ENCODE measurements at places on chromosomes 4 and X.

- no peak for DNase-seq
- H3K4me1 ChIP-seq = peaks cover 9% of the 10 kb centered on the region
- no peak overlapping the region for H3K4me3 ChIP-seq
- H3K27ac ChIP-seq = no peak overlapping the region
- no peaks in the 10 kb centered on the region for H3K36me3 ChIP-seq
These were observed 26.0 kb downstream of the PPEF2 start for GRCh38 chr4:75876218-75876617.

DNA sequence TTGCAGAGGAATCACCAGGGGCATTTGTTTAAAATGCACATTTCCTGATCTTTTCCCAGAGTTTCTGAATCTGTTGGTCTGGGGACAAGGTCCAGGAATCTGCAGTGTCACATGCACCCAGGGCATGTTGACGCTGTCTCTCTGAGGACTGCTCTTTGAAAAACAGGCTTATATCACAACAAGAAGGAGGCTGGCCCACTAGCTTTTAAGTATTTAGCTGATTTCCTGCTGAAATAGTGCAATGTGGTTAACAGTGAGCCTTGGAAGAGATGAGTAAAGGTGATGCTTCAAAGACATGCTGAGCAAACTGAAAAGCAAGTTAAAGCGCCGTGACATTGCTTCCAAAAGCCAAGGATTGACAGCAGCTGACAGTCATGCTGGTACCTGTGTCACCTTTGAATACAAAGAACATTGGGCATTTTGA lies 18.6 kb upstream of the SEPSECS start:
- H3K4me1 ChIP-seq = no peaks in the 10 kb centered on the region
- H3K36me3 ChIP-seq = no peaks in the 10 kb centered on the region

DNA sequence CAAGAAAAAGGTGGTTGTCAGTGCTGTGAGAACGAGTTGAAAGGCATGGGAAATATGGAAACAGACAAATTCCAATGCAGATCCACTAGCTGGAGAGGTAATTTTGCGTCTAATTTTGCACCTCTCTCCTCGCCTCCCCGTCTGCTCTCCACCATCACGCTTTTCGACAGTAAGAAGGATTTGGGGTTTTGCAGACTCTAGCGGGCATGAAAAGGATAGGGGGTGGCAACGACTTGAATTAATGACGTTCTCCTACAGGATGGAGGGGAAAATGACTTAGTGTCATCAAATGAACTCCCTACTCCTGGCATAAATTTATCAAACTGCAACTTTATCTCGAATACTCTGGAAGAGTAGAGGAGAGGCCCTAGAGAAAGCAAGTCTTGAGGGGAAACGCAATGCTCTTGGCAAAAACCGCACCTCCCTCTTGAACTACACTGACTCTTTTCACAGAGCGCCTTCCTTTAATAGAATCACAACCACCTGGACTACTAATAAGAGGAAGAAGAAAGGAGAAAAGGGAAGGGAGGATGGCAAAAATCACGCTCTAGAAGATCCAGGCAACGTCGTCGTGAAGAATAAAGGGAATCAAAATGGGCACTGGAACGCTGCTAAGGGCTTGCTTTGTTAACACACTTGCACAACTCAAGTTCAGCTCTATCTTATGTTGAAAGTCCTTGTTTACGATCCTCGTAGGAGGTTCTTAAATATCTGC lies 871 bp upstream of the SLITRK2 start:
- no peaks in the 10 kb centered on the region for H3K36me3 ChIP-seq
- H3K4me1 ChIP-seq = no peaks in the 10 kb centered on the region
- peak; percentile 4 for DNase-seq
- H3K27me3 ChIP-seq = peaks cover 100% of the 10 kb centered on the region
- no peak overlapping the region for H3K27ac ChIP-seq

DNA sequence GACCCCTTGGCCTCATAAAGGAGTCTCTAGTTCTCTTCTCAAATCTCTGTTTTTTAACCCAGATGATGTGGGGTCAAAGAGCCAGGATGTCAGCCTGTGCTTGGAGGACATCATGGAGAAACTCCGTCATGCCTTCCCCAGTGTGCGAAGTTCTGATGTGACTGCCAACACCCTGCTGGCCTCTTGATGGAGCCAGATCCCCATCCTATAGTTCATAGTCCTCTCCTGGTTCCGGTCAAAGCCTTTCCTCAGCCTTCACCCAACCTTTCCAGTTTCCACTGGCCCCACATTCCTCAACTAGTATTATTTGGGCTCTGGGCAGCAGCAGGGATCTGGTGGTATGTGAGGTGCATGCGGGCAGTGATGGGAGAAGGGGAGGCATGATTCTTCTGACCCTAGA lies 30.7 kb downstream of the TAF7L start:
- no peaks in the 10 kb centered on the region for H3K27me3 ChIP-seq
- no peak overlapping the region for H3K4me3 ChIP-seq
- no peak overlapping the region for H3K27ac ChIP-seq
- no peaks in the 10 kb centered on the region for H3K36me3 ChIP-seq

- no peaks in the 10 kb centered on the region for H3K36me3 ChIP-seq
- no peak overlapping the region for H3K27ac ChIP-seq
- no peak for DNase-seq
- peaks cover 100% of the 10 kb centered on the region for H3K27me3 ChIP-seq
These were observed 434 bp upstream of the TMEM255A start for GRCh38 chrX:120311727-120312063.

- no peaks in the 10 kb centered on the region for H3K27me3 ChIP-seq
- no peak overlapping the region for H3K4me3 ChIP-seq
- peaks cover 5% of the 10 kb centered on the region for H3K36me3 ChIP-seq
- no peak for DNase-seq
- no peaks in the 10 kb centered on the region for H3K4me1 ChIP-seq
- H3K27ac ChIP-seq = no peak overlapping the region
These were observed 20.6 kb downstream of the LYAR start for GRCh38 chr4:4269331-4269731.

GRCh38 chr4:6649216-6649615 lies 8.7 kb downstream of the MRFAP1 start:
- H3K36me3 ChIP-seq = no peaks in the 10 kb centered on the region
- no peak overlapping the region for H3K27ac ChIP-seq
- no peak overlapping the region for H3K4me3 ChIP-seq
- H3K4me1 ChIP-seq = no peaks in the 10 kb centered on the region

GRCh38 chr4:43374216-43374751 lies 481.8 kb downstream of the GRXCR1 start:
- DNase-seq = no peak
- no peaks in the 10 kb centered on the region for H3K36me3 ChIP-seq
- no peak overlapping the region for H3K4me3 ChIP-seq
- no peaks in the 10 kb centered on the region for H3K4me1 ChIP-seq
- H3K27ac ChIP-seq = no peak overlapping the region

GRCh38 chrX:82362550-82362949 lies 1145.5 kb upstream of the POU3F4 start:
- DNase-seq = no peak
- H3K4me3 ChIP-seq = no peak overlapping the region
- H3K27me3 ChIP-seq = no peaks in the 10 kb centered on the region
- no peaks in the 10 kb centered on the region for H3K36me3 ChIP-seq

GRCh38 chrX:46268412-46268811 lies 276.8 kb downstream of the ZNF674 start:
- no peaks in the 10 kb centered on the region for H3K36me3 ChIP-seq
- H3K4me1 ChIP-seq = no peaks in the 10 kb centered on the region
- no peaks in the 10 kb centered on the region for H3K27me3 ChIP-seq

GRCh38 chr4:20037745-20038144 lies 214.0 kb upstream of the SLIT2 start:
- H3K4me1 ChIP-seq = no peaks in the 10 kb centered on the region
- no peaks in the 10 kb centered on the region for H3K36me3 ChIP-seq
- no peak overlapping the region for H3K4me3 ChIP-seq
- DNase-seq = no peak
- H3K27me3 ChIP-seq = no peaks in the 10 kb centered on the region

GRCh38 chr4:38509551-38509950 lies 154.4 kb upstream of the KLF3 start:
- H3K36me3 ChIP-seq = no peaks in the 10 kb centered on the region
- DNase-seq = no peak
- H3K4me3 ChIP-seq = no peak overlapping the region
- H3K27me3 ChIP-seq = no peaks in the 10 kb centered on the region

GRCh38 chr4:40718586-40718985 lies 31.2 kb upstream of the NSUN7 start:
- peak; percentile 90 for DNase-seq
- no peaks in the 10 kb centered on the region for H3K36me3 ChIP-seq
- no peaks in the 10 kb centered on the region for H3K27me3 ChIP-seq
- H3K4me1 ChIP-seq = peaks cover 34% of the 10 kb centered on the region
- peak overlapping the region; percentile 76 for H3K27ac ChIP-seq
- H3K4me3 ChIP-seq = peak overlapping the region; percentile 30

DNA sequence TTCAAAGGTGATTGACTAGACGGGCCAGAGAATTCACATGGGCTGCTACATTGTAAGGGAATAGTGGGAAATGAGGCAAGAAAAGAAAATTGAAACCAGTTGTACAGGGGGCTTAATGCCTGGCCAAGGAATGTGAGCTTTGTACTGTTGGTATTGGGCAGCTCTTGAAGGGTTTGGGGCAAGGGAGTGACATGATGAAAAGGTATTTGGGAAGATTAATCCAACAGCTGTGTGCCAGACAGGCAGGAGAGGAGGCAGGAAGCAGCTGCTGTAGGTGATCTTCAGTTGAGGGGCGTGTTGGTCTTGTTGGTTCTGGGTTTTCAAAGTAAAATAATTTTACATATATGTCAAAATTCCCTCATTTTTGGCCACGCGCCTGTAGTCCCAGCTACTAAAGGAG lies 384.5 kb upstream of the TENM3 start:
- no peak overlapping the region for H3K4me3 ChIP-seq
- no peak for DNase-seq
- H3K36me3 ChIP-seq = no peaks in the 10 kb centered on the region
- H3K27me3 ChIP-seq = no peaks in the 10 kb centered on the region
- no peak overlapping the region for H3K27ac ChIP-seq

Data from neural progenitor cell (in vitro differentiated cells).